Activated CD4-positive, alpha-beta T cell treated with anti-CD3 and anti-CD28 coated beads for 24 hours (primary cell): ENCODE measurements at places on chromosomes 1 and 21.

DNA sequence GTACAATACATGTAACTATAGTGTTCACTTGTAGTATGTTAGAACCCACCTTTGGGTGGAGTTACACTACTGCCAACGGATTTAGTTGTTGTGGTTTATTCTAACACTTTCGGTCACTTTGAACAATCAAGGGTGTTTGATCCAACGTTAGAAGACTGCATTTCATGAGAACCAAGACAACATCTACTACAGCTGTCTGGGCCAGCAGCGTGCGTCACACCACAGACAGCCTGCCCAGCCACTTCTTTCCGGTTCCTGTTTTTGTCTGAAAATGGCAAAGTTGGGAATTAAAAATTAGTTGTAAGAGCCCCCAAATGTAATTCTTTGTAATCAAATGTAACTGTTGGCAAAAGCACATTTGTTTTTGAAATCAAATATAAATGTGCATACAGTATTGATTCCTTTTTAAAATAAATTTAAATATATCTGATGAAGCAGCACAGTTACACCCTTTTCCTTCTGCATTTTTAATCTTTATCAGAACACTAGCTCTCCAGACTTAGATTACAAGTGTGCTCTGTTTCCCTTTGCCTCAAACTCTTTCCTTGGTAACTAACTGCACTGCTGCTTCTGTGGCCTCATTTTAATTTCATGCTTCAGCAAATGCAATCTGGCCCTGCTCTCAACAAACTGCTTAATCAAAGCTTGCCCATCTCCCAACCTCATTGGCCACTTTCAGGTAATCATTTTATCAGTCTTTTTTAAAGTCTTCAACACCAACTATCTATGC is 86.6 kb upstream of the DPH5 start:
- DNase-seq = no peak

DNA sequence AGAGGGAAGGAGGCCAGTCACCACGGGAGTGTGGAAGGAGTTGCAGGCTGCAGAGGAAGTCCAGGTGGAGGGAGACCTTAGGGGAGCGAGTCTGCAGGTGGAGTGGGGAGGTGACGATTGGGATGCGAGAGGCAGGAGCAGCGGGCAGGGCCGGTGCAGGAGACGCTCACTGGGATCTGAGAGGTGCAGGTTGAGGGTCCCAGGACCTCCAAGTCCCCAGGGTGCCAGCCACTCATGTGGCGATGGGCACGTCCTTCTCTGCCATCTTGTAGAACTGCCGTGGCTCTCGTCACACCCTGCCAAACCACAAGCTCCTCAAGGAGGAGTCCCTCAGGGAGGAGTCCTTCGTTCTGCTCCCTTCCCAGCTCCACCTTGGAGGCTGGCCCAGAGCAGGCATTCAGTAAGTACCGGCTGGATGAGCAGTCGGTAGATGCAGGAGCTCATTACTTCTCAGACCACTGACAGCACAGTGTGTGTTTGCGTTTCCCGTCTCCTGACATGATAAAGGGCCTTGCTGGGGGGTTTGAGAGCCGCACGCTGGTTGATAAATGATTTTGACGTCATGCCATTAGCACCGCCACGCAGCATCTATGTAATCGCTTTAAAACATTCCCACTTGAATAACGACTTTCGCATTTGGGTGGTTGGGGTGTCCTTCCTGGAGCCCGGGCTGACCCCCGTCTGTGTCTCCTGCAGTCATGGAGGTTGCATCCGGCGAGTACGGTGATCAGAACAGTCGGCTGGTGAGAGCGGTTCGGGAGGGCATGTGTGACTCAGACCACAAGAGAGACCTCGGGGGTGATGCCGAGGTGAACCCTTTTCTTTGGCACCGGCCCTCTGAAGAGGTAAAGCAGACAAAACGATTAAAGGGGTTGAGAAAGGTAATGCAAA is 27.8 kb downstream of the TFF3 start:
- DNase-seq = no peak

- no peak for DNase-seq
Observed at GRCh38 chr1:154968731-154969130, 1.8 kb downstream of the SHC1 start.

- DNase-seq = no peak
Observed at GRCh38 chr1:27915082-27915575, 19.7 kb upstream of the SMPDL3B start.

DNA sequence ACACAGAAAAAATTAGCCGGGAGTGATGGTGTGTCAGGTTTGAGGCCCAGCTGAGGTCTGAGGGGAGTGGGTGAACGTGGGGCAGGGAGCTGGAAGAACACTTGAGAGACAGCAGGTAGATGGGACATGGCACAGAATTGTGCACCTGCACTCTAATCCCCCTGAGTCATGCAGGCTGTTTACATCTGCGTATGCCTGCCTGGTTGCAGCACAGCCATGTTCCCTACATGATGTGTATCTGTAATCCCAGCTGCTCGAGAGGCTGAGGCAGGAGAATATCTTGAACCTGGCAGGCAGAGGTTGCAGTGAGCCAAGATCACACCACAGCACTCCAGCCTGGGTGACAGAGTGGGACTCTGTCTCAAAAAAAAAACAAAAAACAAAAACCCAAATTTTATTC is 44.8 kb downstream of the ATP5PO start:
- DNase-seq = no peak

DNA sequence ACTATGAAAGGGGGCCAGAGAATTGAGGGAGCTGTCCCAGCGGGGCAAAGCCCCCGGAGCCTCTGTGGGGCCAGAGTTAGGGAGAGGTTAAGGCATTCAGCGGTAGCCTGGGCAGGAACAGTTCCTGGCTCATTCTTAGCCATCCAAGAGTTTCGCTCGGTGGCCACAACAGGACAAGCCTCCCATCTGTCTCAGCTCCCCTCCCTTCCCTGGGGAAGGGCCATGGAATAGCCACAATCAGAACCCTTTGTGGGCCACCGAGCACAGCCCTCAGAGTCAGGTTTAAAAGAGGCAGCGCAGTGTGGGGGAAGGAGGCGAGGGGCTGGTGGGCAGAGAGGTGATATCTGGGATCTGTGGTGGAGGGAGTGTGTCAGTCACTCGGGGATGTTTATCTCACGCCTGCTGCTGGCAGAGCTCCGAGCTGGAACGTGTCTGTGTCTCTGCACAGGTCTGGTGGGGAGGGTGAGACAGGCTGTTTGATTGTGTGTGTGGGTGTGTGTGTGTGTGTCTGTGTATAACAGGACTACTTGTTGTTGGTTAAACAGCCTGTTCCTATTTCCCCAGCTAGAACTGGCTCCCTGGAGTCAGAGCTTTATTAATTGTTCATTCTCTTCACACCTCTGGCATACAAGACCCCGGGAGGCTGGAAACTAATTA is 49.6 kb upstream of the GOLT1A start:
- DNase-seq = no peak

DNA sequence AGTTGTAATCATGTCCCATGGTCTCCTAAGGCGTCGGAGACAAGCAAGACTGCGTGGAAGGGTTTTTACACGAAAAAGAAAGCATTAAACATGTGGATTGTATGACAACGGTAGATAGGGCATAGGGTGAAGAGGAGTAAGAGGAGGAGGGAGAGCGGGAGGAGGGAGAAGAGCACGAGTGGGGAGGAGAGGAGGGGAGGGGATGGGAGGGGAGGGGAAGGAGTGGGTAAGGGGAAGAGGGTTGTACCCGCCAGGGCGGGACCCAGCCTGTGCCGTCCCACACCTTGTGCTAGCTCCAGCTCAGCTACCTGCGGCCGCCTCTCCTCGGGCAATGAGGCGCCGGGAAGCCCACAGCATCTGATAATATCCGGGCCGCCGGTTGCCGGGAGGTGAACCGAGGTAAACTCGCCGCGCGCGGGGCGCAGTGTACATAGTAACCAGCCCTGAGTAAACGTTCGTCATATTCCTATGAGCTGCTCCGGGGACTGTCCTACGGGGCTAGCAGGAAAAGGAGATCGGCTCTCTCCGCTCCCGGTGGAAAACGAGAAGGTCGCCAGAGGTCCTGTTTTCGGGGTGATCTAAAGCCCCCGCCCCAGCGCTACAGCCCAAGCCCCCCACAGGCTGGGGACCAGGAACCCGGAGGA is 449 bp upstream of the RCAN3 start:
- DNase-seq = peak; percentile 59

- no peak for DNase-seq
Observed at GRCh38 chr1:114620419-114620818, 39.0 kb upstream of the BCAS2 start.

DNA sequence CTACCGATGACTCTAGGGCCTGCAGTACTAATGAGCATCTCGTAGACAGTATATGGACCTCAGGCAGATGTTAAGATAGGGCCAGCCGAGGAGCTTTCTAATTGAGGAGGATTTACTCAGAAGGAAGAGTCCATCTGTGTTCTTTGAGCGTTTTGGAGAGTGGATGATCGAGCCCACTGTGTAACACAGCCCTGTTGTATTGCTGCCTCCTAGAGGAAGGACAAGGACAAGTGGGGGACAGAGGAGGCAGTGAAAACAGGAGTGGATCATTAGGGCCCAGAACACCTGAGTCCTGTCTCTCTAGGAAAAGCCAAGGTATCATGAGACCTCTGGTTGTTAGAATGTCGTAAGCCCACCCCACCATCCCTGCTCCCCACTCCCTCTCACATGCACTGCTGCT is 62.9 kb downstream of the TBX19 start:
- no peak for DNase-seq

DNA sequence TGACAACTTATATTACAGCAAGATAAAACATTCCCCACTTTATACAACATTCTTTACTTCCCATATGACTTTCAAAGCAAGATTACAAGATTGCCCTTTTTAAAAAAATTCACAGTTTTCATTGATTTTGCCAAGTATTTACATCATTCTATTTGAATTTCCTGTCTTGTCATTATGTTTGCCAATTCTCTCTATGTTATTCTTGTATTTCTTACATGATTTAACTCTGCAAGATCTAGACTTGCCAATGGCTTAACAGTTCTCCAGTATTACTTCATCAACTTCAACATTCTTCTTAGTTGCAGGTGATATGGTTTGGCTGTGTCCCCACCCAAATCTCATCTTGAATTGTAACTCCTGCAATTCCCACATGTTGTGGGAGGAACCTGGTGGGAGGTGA is 31.6 kb downstream of the FMO4 start:
- no peak for DNase-seq

DNA sequence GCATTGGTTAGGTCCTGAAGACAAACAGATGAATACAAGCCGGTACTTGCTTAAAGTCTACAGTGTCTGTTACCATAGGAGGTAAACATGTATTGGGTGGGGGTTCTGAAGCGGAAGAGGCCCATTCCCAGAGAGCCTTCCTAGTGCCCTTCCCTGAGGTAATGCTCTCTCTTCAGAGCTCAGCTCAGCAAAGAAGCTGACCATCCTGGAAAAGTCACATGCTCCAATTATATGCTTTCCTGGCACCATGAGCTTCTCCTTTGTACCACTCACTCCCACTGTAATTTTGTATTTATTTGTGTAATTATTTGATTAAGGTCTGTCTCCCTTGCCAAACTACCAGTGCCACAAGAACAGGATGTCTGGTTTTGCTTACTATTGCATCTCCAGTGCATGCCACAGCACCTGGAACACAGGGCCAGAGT is 42.0 kb downstream of the RAB3B start:
- DNase-seq = no peak

GRCh38 chr1:109722908-109723691 is 11.0 kb downstream of the GSTM5 start:
- no peak for DNase-seq

- no peak for DNase-seq
Observed at GRCh38 chr1:101000131-101000873, 25.3 kb downstream of the DPH5 start.

- DNase-seq = no peak
Observed at GRCh38 chr1:118973531-118974137, 14.5 kb downstream of the TBX15 start.

DNA sequence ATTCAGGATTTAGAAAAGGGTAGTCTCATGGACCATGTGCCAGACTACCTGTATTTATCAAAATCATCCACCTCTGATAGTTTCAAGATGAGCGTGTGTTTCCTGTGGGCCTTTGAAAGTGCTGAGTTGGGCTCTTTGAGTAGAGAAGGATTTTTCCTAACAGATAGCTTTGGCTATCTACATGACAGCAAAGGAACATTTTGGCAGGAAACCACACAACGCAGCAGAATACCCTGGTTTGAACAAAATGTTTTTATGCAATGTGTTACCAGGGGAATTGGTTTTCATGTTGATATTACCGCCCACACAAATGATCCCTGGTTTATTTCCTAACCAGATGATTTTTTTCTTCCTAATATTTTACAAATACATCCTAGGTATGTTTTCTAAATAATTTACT is 431.4 kb downstream of the NEGR1 start:
- no peak for DNase-seq

- no peak for DNase-seq
Observed at GRCh38 chr1:73382966-73383365, 815.0 kb downstream of the LRRIQ3 start.

- no peak for DNase-seq
Observed at GRCh38 chr1:108154314-108154713, 45.8 kb downstream of the SLC25A24 start.

DNA sequence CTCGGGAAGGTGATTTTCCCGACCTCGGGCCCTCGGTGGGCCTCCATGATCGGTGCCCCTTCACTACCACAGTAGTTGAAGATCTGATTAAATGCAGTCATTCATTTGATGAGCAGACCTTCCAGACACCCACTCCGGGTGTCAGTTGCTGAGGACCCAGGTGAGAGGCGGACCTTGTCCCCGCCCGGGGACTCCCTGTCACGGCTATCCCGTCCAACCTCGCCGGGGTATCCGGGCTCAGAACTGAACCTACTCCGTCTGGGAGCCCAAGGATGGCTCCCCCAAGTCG is 22.6 kb downstream of the RNU1-3 start:
- no peak for DNase-seq

GRCh38 chr1:183926983-183927382 is 110.5 kb downstream of the COLGALT2 start:
- DNase-seq = no peak

GRCh38 chr1:236913371-236914037 is 90.7 kb downstream of the MT1HL1 start:
- DNase-seq = no peak

GRCh38 chr1:71737768-71738167 is 544.6 kb downstream of the NEGR1 start:
- DNase-seq = no peak

DNA sequence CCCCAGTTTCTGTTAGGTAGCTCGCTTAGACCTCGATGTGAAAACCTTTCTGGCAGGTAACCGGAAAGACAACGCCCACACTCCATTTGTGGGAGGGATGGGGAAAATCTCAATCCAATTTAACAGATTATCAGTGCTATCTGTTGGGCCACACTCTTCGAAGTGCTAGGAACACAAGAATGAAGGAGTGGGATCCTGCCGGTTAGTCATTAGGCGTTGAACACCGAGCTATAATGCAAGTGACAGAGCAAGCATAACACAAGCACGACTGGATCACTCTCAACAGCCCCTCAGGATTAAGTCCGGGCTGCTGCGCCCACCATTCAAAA is 531 bp downstream of the SNIP1 start:
- no peak for DNase-seq

DNA sequence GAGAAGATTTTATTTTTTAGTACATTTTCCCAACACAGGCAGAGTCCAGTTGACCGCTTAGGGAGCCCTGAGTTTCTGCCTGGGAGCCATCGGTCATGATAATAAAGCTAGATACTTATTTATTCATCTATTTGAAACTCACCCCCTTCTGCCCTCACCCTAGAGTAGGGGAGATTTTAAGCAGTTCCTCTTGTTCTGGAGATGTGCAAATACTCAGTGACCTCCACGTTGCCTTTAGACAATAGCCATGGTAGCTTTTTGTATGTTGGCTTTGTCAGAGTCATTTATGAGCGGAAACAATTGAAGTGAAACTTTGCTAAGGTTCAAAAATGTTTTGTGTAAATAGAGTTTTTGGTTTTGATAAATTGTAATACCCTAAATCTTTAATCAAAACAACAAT is 45.7 kb upstream of the PLPPR4 start:
- no peak for DNase-seq

- DNase-seq = peak; percentile 34
Observed at GRCh38 chr21:34526618-34527290, 14.7 kb upstream of the KCNE1 start.
